ENCODE measurements at places on chromosomes 12 and 14. TPM values are rescaled to one million over a fixed set of nuclear protein-coding genes. Genes with fewer than 3 reads are reported as not detected.

OVCH1 gene
- 1.2 TPM for total RNA-seq

CCDC88C gene
- total RNA-seq = 14.3 TPM

GRCh38 chr14:95137164-95137803, 20.0 kb downstream of the DICER1 start:
- no peak for DNase-seq

DNA sequence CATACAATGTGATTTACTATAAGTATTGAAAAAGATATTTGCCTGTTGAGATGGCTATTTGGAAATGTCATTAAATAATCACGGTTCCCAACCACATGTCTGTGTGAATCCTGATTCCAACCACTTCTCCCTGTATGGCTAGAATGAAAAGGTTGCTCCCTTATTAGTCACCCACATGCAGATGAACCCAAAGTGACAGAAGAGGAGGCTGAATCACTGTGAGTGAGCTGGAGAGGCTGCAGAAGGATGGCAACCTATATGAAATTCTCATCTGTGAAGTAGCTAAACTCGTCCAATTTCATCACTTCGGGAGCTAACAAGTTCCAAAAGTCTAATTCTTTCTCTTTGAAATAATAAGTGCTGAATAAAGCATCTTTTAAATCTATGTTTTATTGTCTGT, 300.5 kb downstream of the PRKD1 start:
- no peak for DNase-seq

- no peak for DNase-seq
These were observed 369.9 kb upstream of the PDE3A start for GRCh38 chr12:19998411-19998810.

DNA sequence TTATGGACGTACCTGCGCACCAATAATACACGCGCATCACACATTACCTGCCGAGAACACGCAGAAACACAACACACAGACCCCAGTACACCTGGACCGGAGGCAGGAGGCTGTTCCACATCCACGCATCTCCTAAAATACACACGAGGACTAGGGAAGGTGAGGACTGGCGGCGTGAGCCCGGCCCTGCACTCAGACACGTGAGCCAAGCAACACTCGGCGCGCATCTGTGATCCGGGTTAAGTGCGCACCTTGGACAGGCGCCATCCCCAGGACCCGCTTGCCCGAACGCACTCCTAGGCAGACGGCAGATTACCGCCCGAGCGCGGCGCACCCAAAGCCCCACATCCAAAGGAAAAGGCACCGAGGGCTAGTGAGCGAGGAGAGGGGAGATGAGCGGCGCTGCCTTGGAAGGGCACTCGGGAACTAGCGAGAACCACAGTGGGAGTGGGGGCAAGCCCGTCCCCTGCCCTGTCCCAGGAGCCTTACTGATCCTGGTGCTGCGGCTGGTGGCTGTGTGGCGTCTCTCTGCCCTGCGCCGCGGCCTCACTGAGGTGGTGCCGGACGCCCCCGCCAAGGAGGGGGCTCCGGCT, 417 bp downstream of the GLS2 start:
- DNase-seq = peak; percentile 39
